ENCODE measurements at places on chromosomes 1 and 21.

- no peak for DNase-seq
These were observed 5.6 kb downstream of the PTPRF start for GRCh38 chr1:43536196-43536863.

GRCh38 chr1:156813298-156813697 lies 3.4 kb downstream of the SH2D2A start:
- no peak for DNase-seq

- no peak for DNase-seq
These were observed 1.2 kb downstream of the ETS2 start for GRCh38 chr21:38806942-38807284.

GRCh38 chr1:24764439-24764838 lies 19.2 kb downstream of the CLIC4 start:
- DNase-seq: no peak

DNA sequence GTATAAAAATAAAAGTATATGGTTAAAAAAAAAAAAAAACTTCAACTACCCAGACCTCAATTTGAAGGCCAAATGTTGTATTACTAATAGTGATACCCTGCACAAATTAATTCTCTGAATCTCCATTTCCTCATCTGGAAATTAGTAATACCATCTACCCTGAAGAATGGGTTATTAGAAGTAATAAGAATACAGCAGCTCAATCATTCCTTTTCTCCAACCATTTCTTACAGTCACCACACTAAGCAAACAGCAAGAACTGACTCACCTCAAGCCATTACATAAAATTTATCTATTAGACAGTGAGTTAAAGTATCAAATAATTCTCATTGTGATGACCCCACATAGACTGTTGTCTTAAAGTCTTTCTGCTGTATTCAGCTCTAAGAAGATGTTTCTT lies 39.6 kb downstream of the RERE start:
- no peak for DNase-seq

DNA sequence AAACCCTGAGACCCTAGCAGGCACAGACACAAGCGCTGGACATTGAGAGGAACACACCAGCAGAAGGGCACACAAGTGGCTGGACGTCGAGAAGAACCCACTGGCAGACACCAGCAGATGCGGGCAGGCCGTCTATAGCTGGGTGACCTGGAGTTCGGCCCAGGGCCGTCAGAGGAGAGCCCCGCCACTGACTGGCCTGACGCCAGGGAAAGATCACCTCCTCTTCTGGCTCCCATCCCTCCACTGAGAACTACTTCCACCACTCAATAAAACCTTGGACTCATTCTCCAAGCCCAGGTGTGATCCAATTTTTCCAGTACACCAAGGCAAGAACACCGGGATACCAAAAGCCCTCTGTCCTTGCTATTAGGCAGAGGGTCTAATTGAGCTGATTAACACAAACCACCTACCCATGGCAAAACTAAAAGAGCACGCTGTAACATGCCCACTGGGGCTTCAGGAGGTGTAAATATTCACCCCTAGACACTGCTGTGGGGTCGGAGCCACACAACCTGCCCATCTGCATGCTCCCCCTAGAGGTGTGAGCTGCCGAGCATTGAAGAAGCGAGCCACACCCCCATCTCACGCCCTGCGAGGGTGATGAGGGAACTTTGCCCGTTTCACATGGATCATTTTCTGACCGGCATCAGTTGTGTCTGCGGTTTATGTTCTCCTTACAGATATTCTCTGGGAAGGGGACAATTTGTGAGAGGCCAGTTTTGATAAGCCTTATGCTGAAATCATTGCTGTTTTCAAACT lies 104.8 kb downstream of the HLX start:
- no peak for DNase-seq

DNA sequence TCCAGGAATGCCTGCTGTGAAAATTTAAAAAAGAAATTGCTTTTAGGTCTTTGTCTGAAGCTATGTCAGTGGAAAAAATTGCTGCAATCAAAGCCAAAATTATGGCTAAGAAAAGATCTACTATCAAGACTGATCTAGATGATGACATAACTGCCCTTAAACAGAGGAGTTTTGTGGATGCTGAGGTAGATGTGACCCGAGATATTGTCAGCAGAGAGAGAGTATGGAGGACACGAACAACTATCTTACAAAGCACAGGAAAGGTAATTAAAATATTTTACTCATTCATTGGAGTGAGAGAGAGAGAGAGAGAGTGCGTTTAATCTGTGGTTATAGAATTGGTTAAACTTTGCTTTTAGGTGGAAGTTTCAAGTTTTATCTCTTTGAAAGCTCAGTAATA lies 20.0 kb downstream of the CDC73 start:
- no peak for DNase-seq

- DNase-seq: no peak
These were observed 68.4 kb upstream of the TENT5C start for GRCh38 chr1:117537291-117537920.

- no peak for DNase-seq
These were observed 904.2 kb downstream of the ADGRL2 start for GRCh38 chr1:82704966-82705365.

- DNase-seq: no peak
These were observed 537.6 kb downstream of the MATN1 start for GRCh38 chr1:30185809-30186208.

DNA sequence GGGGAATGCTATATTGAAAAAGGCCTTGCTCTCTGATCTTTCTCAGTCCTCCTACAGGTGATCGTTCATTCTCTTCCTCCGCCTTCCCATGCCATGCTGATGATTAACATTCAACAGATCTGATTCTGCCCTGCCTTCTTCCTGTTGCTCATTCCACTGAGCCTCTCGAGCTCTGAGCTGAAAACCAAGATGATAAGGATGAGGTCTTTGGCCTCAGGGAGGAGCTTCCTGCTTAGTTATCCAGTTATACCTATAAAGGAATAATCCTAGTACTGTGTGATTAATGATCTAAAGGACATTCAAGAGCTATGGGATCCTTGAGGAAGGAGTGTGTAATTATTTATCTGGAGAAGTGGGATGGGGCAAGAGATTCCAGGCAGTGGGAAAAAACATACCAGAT lies 25.2 kb upstream of the MAP3K7CL start:
- no peak for DNase-seq

GRCh38 chr1:169879034-169879840 lies 14.5 kb downstream of the SCYL3 start:
- DNase-seq: no peak

- no peak for DNase-seq
These were observed 30.1 kb downstream of the SGIP1 start for GRCh38 chr1:66563941-66564630.

- DNase-seq: no peak
These were observed 1.9 kb upstream of the ZFYVE9 start for GRCh38 chr1:52139817-52140540.

GRCh38 chr1:239765163-239765562 lies 326.5 kb upstream of the FMN2 start:
- DNase-seq: peak; percentile 21

DNA sequence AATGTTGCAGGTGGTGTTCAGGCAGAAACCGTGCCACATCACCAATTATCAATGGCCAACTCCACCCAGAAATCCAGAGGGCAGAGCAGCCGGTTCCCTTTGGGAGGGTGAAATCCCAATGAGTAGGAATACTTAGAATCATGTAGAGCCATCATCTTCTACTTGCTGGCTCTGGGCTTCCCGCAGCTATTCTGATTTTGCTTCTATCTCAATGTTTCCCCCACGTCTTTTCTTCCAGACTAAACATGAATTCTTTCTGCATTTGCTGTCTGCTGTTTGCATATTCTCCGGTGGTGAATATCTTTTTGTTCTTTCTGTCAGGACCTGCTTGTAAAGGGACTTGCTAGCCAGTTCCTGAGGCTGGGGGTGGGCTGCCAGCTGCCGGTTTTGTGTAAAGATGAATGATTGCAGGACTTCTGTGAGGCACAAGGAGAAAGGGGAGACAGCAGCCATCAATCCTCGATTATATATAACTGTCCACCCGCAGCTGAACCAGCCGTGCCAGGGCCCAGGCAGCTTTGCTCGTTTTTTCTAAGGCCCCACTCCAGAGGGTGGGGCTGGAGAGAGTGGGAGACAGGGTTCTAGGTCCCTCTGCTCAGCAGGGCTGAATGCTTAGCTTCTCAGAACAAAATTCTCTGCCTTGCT lies 33.2 kb downstream of the PRAMEF20 start:
- DNase-seq: no peak

GRCh38 chr1:30879940-30880677 lies 28.4 kb downstream of the SDC3 start:
- no peak for DNase-seq

GRCh38 chr1:207985996-207986395 lies 75.1 kb upstream of the CD34 start:
- no peak for DNase-seq

DNA sequence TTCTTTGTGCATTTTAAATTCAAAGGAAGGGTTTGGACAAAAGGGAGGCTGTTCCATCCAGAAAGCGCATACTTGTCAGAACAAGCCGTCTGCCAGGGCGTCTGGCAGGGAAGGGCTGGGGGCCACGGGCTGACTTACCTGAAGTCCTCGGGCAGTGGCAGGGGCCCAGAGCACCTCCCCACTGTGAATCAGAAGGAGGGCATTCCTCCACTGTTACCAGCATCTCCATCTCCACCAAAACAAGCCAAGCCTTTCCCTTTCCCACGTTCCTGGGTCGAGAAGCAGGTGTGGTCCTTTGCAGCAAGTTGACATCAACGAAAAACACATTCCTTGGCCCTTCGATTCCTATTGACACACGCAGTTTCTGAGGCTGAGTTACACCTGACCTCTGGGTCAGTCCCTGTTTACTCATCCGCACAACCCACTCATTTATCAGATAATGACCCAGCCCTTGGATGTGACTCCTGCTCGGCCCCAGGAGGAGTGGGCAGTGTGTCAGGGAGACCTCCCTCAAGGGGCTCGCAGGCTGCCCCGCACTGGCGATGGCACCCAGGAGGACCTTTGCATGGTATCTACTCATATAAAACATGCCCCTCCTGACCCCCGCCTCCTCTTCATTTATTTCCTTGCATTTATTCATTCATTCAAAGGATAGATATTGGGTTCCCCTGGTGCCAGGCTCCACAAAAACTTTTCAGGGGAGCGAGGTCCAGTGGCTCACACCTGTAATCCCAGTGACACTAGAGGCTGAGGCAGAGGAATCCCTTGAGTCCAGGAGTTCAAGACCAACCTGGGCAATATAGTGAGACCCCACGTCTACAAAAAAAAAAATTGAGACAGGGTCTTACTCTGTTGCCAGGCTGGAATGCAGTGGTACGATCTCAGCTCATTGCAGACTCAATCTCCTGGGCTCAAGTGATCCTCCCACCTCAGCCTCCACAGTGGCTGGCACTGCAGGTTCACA lies 60.2 kb downstream of the TOMM20 start:
- no peak for DNase-seq

- DNase-seq: no peak
These were observed 9.0 kb upstream of the SRM start for GRCh38 chr1:11068600-11069473.

GRCh38 chr1:229869240-229869639 lies 197.8 kb upstream of the GALNT2 start:
- DNase-seq: no peak

- no peak for DNase-seq
These were observed 2.6 kb downstream of the GLRX2 start for GRCh38 chr1:193102662-193103061.

- DNase-seq: no peak
These were observed 153.4 kb downstream of the ETS2 start for GRCh38 chr21:38958940-38959691.

- no peak for DNase-seq
These were observed 19.8 kb downstream of the PLA2G2E start for GRCh38 chr1:19903621-19904020.

DNA sequence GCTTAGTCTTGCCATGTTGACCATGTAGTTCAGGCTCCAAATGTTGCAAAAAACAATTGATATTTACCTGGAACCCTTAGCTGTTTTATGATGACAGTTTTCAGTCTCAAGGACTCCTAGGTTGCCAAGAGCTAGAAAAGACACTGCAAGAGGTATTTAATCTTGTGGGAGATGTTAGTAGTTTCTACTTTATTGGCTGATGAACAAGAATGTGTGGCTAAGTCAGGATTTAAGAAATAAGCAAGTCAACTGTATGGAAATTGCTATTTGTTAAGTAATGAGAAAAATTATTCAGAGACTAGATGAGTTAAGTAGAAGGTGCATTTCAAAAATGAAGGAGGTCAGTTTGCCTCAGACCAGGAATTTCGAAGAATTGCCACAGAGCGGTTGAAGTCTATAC lies 639.7 kb upstream of the USP24 start:
- no peak for DNase-seq

- no peak for DNase-seq
These were observed 163.9 kb downstream of the SLC45A1 start for GRCh38 chr1:8481650-8482380.

- no peak for DNase-seq
These were observed 158.9 kb upstream of the COA6 start for GRCh38 chr1:234214129-234214910.

DNA sequence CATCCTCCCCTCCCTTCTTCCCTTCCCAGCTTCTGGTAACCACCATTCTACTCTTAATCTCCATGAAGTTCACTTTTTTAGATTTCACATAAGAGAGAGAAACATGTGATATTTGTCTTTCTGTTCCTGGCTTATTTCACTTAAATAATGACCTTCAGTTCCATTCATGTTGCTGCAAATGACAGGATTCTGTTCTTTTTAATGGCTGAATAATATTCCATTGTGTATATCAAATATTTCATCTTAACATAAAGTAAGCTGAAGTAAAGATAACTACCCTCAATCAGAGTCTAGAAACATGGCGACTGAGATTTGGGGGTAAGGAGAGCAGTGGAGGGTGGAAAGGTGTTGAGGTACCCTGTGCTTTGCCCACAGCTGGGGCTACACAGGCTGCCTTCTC lies 68.9 kb downstream of the RHOU start:
- DNase-seq: no peak

DNA sequence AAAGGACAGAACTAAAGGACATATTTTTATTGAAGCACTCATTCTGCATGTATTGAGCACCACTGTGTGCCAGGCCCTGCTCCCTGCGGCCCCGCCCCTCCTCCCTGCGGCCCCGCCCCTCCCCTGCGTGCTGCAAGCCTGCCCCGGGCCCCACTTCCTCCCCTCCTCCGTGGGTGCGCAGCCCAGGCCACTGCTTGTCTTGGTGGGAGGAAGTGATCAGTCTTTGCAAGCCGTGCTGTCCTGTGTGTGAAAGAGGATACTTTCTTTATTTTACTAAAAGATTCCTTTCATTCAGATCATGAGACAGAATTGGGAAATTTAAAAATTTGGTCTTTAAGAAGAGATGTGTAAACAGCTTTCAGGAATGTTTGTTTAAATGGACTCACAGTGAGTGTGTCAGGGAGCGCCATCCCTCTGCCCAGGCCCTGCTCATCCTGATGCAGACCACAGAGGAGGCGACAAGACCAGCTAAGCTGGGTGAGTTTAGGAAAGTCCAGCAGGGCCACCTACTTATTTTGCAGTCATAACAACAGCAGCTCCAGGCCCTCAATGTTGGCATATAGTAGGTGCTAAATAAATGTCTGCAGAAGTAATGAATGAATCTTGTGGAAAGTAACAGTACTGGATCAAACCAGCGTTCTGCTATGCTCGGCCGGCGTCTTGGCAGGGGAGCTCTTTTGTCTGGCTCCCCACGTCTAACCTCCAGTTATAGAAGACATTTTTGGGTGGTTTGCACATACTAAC lies 88.3 kb upstream of the SELENON start:
- DNase-seq: no peak
